H7 (cell line): ENCODE measurements at places on chromosomes 4 and X.

- DNase-seq = no peak
Observed at GRCh38 chrX:103467156-103467555, 52.1 kb downstream of the RAB40A start.

GRCh38 chr4:119785963-119786362, 157.4 kb upstream of the PDE5A start:
- DNase-seq = no peak

DNA sequence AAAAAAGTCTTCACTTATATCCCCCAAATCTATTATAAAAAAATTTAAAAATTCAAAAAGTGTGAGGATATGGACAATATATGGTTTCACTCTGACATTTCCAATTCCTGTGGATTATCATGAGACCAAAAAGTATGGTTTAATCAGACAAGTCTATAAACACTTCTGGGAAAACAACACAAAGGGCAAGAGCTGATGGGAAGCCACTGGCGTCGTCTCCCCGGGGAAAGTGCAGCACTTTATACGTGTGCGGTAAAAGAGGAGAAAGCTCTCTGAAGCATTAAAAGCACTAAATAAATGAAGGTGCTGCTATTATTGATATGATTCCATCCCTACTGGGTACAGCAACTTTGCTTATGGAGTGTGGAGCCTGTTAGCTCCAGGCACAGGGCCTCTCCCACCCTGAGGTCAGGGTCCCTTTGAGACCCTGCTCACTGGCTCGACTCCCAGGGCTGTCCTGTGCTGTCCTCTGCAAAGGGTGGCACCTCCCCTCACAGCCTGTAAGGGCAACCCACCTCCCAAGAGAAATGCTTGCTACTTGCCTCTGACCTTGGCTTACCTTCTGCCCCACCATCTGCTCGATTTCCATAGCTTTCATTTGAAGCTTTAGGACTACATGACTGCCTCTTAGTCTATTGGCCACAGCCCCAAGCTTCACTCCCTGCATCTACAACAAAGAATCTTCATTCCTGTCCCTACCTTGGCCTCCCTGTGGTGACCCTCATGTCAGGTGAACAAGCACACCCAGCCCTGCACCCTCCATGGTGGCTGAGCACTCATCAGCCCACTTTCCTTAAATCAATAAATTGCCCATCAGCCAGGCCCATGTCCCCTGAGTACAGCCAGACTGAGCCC, 248.6 kb downstream of the HNRNPD start:
- DNase-seq = no peak

GRCh38 chr4:108492816-108493595, 127.4 kb upstream of the RPL34 start:
- peak; percentile 68 for DNase-seq

DNA sequence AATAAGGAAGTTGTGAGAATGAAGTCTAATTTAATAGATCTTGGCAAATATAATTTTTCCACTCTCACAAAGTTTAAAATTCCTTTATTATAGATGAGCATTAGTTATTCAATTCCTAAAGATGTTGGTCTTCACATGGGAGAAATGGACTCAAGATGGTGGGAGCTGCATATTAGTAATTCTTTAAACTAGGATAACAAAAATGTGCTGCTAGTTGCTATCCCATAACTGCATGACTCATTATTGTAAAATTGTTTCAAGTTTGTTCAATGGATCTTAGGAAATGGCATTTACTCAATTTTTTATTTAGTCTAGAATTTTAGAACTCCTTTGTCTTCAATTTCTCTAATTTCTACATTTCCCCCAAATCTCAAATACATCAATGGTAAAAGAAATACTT, 155.8 kb downstream of the ATP10D start:
- DNase-seq = no peak

- DNase-seq = no peak
Observed at GRCh38 chrX:66054978-66055377, 15.1 kb upstream of the VSIG4 start.

DNA sequence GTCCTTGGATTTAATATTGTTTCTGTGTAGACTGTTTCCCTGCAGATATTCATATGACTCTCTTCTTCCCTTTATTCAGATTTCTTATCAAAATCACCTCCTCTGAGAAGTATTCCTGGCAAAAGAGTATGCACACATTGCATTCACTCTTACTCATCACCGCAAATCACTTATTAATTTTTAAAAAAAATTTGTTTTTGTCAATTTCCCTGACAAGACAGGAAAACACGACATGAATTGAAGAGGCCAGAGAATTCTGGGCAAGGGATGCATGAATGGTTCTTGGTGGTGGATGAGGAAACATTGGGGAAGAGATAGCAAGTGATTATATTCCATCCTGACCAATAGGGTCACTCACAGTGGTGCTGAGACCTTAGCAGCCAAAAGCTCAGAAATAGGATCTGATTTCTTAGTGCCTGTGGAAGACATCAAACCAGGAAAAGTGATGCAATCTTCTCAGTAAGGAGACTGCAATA, 522.5 kb upstream of the AGA start:
- no peak for DNase-seq

GRCh38 chr4:14168919-14169318, 541.4 kb upstream of the BOD1L1 start:
- no peak for DNase-seq

DNA sequence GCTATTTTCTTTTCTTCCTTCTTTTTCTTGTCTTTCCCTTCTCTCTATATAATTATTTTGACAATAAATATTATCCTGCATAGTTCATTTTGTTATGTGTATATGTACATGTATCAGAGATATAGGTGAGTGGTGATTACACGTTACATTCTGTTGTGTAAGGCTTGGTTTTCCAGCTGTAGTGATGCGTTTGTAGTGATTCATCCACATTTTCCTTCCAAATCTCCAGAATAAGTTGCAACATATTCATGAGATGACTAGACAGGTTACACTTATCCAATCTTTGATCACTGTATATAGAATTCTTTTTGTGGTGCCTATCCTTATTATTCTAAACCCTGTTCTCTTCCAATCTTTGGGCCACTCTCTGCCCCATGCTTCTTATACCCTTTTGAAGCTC, 540.2 kb downstream of the GBA3 start:
- no peak for DNase-seq

- peak; percentile 58 for DNase-seq
Observed at GRCh38 chrX:112536544-112536943, 143.2 kb downstream of the LHFPL1 start.

DNA sequence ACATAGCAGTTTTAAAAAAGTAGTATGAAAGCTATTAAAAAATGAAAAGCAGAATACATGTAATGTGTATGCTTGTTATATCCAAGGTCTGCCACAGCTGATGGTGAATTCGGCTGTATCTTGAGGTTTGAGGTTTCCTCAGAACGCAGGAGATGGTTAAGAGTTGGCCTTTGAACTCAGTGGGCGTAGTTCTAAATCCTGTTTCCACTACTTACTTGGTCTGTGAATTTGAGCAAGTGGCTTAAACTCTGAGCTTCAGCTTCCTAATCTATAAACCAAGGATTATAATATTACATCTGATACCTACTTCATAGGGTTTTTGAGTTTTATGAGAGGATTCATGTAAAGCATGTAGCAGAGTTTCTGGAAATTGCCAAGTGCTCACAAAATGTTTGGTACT, 125.2 kb downstream of the STIM2 start:
- DNase-seq = no peak

DNA sequence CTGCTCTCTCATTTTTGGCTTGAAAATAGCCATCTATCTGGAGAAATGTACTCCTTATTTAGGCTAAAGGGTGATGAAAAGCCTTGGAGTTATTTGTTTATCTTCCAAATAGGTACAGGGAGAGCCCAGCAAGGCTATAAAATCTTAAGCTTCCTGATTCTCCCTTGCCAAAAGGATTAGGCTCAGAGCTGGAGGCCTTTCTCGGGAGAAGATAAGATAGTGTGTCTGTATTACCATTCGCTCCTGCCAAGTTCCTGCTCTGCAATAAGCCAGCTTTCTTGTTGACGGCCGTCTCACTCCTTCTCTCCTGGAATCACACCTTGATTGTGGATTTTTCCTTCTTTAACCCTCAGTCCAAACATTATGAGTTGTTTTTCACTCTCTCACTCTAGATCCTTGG, 171.8 kb upstream of the TTC29 start:
- DNase-seq = no peak

DNA sequence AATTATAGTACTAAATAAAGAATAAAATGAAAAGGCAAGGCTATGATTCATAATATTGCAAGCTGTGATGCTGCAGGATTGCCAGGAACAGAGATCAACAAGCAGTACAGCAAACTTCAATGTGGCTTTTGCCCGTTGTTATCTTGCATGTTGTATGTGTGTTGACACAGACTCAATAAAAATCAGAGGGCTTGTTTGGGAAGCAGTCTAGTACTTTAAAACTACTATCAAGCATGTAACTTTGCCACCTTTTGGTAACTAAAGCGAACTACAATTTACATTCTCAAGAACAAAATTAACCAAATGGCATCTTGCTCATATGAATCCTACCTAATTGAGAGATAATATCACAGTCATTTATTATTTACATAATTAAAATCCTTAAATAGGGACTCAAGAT, 79.8 kb upstream of the GPM6A start:
- peak; percentile 4 for DNase-seq

GRCh38 chrX:50920132-50920531, 9.6 kb downstream of the BMP15 start:
- no peak for DNase-seq

DNA sequence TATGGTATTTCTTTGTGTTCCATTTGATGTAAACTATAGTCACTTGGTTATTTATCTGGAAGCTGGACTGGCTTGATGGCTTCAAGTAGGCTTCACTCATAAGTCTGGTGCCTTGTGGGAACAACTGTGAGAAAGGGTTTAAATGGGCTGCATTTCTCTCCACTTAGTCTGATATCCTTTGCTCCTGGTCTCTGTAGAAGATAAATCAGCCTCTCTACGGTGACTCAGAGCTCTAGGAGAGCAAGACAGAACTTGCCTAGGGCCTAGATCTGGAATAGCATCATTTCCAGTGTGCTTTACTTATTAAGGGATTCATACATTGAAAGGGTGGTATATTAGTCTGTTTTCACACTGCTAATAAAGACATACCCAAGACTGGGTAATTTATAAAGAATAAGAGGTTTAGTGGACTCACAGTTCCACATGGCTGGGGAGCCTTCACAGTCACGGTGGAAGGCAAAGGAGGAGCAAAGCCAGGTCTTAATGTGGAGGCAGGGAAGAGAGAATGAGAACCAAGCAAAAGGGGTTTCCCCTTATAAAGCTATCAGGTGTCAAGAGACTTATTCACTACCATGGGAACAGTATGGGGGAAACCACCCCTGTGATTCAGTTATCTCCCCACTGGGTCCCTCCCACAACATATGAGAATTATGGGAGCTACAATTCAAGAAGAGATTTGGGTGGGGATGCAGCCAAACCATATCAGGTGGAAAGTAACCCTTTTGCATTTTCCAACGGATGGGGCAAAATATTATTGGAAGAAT, 1746.4 kb upstream of the PCDH7 start:
- no peak for DNase-seq

- DNase-seq = no peak
Observed at GRCh38 chr4:122623637-122624166, 2.8 kb upstream of the IL21 start.

DNA sequence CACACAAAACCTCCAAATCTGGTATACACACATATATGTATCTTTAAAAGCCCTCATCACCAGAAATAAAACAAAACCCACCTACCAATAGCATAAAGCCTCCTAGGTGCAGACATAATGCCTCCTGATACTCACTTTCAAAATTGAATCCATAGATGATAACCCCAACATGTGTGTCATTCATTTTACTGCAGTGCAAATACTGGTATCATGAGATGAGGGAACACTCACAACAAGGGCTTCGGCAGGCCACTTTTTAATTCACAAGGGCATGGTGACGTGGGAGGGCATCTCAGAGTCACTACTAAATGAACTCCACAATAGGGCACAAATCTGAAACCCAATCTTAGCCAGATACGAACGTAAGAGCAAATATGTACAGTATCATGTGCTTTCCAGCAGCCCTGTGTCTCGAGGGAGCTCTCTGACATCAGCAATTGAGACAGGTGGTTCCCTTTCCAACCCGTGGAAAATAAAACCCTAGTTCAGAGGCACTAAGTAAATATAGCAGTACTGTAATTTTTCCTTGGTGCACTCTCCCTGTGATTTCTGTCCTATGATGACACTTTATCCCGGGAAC, 14.1 kb upstream of the PPARGC1A start:
- DNase-seq = no peak

GRCh38 chrX:10379878-10380277, 223.1 kb downstream of the CLCN4 start:
- DNase-seq = no peak

GRCh38 chr4:10283761-10284160, 167.2 kb upstream of the WDR1 start:
- no peak for DNase-seq

GRCh38 chr4:146514651-146515357, 6.9 kb downstream of the SLC10A7 start:
- no peak for DNase-seq
